ENCODE measurements at places on chromosomes 1 and 21.

- no peak for DNase-seq
Observed at GRCh38 chr1:245754463-245754961, 599.7 kb downstream of the KIF26B start.

DNA sequence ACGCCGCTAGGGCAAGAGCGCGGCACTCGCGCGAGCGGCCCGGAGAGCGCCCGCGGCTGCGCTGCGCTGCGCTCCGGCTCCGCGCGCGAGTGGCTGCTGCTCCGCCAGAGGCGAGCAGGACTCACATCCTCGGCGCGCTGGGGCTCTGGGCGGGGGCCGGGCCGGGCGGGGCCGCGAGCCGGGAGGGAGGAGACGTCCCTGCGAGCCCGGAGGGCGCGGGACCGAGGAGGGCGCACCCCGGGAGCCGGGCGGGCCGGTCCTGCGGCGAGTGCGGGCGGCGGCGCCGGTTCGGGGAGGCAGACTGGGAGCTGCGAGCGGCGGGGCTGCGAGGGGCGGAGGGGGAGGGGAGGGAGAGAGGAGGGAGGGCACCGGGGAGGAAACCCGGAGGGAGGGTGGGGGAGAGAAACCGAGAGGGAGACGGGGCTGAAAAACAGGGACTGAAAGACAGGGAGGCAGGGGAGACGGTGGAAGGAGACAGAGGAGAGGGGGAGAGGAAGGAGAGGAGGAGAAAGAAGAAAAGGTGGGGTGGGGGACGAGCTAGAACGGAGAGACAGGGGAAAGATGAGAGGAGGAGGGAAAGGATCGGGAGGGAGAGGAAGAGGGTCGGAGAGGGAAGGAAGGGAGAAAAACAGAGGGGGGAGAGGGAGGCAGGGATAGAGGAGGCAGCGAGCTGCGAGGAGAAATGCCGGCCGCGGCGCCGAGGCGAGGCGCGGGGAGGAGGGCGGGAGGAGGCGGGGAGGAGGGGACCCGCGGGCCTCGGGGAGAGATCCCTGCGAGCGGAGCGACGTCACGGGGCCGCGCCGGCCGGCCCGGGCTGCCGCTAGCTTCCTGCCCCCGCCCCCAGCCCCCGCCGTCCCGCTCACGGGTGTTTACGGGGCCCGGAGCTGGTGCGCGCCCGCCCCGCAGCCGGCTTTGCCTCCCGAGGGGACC, at the start of gene CAMK2N1:
CAMK2N1 (minus strand) TSS at position 684 of the 930 bp plus-strand sequence. CDS start 831 bp downstream, outside the sequence.
- DNase-seq: no peak

- DNase-seq: no peak
Observed at GRCh38 chr1:214454569-214455396, 96.6 kb downstream of the PTPN14 start.

DNA sequence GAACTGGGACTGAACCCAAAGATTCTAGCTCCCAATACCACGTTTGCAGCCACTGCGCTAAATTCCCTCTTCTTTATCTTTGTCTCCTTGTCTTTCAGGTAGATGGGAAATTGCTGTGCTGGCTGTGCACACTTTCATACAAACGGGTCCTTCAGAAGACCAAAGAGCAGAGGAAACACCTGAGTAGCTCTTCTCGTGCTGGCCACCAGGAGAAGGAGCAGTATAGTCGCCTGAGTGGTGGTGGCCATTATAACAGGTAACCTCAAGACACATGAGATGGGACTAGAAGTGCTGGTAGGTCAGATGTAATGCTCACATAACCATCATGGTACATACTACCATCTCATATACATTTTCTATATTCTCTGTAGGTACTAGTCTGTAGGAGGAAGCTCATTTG, 18.8 kb downstream of the FAM76A start:
- no peak for DNase-seq

DNA sequence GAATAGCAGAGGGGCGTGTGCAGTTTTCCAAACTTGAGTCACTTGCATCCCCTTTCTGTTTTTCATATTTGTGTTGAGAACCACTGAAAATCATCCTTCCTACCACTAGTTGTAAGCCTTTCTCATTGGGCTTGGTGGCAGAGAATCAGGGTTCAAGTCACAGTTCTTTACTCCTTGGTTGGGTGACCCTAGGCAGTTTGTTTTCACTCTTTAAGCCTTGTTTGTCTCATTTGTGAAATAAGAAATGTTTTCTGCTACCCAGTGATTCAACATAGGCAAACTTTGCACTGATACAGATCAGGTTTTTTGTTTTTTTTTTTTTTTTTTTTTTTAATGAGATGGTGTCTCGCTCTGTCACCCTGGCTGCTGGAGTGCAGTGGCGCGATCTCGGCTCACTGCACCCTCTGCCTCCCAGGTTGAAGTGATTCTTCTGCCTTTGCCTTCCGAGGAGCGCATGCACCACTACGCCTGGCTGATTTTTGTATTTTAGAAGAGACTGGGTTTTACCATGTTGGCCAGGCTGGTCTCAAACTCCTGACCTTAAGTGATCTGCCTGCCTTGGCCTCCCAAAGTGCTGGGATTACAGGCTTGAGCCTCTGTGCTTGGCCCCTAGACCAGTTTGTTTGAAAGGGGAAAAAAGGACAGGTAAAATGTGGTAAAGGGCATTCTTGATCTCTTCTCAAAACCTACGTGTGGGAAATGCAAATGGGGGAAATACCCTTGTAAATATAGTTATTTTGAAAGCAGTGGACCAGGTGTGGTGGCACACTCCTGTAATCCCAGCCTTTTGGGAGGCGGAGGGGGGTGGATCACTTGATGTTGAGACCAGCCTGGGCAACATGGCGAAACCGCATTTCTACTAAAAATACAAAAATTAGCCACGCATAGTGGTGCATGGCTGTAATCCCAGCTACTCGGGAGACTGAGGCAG, 3.2 kb downstream of the CLIC4 start:
- no peak for DNase-seq

DNA sequence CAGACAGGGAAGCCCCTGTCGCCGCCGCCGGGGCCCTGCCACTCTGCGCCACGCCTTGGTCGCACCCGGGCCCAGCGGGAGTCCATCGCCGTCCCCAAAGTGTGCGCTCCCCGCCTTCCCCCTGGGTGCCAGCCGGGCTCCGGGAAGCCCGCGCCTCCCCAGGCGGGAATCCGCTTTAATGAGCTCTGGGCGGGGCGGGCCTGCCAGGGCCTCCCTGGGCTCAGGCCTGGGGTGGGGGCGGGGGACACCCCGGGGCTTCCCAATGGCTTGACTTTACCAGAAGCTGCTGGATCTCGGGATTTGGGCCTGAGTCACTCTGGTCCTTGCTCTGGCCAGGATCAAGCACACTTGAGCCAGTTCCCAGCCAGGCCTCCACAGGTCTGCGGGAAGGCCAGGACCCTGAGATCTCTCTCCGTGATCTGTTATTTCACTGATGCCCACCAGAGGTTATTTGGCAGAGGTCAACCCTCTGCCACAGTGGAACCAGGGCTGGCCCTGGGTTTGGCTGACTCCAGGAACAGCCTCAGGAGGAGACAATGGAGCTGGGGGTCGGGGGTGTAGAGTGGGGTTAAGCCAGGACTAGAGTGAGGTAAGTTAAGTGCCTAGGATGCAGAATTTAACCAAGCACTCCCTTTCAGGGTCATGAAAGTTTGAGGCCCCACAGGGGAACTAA, 178.4 kb upstream of the EDN2 start:
- DNase-seq: no peak

GRCh38 chr1:63878932-63879331, 105.1 kb downstream of the ROR1 start:
- DNase-seq: no peak

- no peak for DNase-seq
Observed at GRCh38 chr21:25487046-25487594, 120.2 kb downstream of the MRPL39 start.

DNA sequence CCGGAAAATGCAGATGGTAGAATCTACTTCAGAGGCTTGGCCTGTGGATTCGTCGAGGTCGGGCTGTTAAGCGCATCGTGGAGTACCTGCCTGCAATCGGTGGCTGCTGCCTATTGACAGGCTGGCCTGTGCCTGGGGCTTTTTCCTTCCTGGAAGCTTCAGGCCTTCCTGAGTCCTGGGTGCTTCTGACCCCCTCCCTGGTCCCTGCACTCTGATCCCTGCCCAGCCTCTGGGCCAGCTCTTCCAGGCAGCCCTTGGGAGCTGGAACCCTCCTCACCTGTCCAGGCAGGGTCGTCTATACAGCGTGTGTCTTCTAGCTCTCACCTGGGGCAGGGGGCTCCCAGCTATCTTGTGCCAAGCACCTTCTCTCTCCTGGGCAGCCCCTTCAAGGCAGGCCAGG, 40.0 kb upstream of the TNFRSF1B start:
- no peak for DNase-seq

DNA sequence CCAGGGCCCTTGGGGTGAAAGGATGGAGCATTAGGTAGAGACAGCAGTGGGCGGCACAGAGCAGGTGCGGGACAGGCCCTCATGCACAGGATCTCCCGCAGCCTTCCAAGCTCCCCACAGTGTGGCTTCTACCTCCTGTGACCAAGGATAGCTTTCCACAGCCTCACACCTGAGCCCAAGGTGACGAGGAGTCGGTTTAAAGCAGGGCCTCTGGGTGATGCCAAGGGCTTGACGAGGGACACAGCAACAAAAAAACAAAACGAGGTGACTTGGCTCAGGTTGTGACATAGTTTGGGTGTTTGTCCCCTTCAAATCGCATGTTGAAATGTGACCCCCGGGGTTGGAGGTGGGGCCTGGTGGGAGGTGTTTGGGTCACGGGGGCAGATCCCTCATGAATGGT, 15.3 kb downstream of the RSPH1 start:
- DNase-seq: no peak

DNA sequence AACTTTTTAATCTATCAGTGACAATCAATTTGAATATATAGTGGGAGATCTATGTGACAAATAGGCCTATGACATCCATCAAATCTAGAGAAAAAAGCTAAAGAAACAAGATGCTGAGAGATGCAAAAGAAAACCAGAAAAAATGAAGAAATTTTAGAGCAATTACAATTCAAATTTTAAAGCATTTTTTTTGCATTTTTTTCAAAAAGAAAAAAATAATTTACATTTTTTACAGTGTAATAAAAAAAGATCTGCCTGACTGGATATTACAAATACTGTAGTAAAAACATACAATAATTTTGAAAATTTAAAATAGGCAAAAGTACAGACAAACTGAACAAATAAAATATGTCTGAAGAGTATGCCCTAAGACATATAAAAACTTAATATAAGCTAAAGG, 14.4 kb downstream of the CD34 start:
- DNase-seq: no peak

DNA sequence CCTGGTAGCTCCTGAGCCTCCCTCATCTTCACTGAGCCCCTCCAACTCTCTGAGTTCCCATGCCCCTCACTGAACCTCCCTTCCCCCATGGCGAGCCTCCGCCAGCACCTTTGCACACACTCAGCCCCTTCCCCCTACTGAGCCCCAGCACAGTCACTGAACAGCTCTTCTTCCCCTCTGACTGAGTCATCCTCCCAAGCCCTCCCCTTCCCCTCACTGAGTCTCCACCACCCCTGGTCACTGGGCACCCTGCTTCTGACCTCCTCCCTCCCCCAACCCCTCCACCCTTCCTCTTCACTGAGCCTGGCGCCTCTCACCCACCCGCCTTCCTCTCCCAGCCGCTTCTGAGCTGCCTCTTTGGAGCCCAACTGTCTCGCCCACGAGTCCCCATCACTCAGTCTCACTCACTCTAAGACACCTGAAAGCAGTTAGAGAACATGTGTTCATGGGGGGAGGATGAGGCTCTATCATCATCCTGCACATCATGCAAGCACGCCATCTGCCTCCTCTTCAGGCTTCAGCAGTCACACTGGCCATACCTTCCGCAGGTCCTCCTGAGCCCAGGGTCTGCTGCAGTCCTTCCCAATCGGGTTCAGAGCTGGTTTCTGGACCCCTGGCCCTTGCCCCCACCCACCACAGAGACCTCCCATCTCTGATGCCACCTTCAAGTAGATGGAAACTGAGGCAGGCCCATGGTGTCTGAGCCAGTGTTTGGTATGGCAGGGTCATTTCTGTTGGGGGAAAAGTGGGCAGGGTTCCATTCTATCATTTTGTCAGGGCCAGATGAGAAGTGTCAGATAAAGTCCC, 2.0 kb upstream of the TRNP1 start:
- DNase-seq: no peak

DNA sequence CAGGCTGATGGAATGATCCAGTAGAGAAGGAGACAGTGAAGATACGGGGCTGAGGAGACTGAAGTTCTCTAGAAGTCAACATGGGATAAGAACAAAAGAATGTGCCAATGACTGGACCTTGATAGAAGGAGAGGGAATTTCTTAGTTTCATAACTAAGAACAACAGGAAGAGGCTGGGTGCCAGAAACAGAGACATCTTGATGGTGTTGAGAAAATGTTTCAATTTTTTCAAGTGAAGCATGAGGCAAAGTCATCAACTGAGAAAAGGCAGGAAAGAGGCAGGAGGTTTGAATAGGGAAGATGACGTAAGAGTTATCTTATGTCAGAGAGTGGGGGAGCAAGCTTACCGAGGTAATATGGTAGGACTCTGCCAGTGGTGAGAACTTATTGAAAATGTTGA, 80.1 kb downstream of the SPAG17 start:
- no peak for DNase-seq
